ENCODE measurements at places on chromosomes 4 and X. TPM values are rescaled to one million over a fixed set of nuclear protein-coding genes. Genes with fewer than 3 reads are reported as not detected.

CSAG3 gene
- polyA plus RNA-seq = not detected

DUX4 gene
- polyA plus RNA-seq = not detected

CHM gene
- 10.5 TPM for polyA plus RNA-seq

HERC5 gene
- 0.19 TPM for polyA plus RNA-seq

ZXDA gene
- polyA plus RNA-seq = 2.6 TPM

SPANXN4 gene
- not detected for polyA plus RNA-seq

NPNT gene
- not detected for polyA plus RNA-seq

SLC16A2 gene
- 3.6 TPM for polyA plus RNA-seq

ZFP92 gene
- 0.43 TPM for polyA plus RNA-seq

BTK gene
- 0.21 TPM for polyA plus RNA-seq

STPG2 gene
- not detected for polyA plus RNA-seq

PAGE2 gene
- polyA plus RNA-seq = not detected

PPEF2 gene
- polyA plus RNA-seq = 0.23 TPM

Data from endothelial cell of umbilical vein (primary cell).